ENCODE measurements at places on chromosomes 12 and 14.

DNA sequence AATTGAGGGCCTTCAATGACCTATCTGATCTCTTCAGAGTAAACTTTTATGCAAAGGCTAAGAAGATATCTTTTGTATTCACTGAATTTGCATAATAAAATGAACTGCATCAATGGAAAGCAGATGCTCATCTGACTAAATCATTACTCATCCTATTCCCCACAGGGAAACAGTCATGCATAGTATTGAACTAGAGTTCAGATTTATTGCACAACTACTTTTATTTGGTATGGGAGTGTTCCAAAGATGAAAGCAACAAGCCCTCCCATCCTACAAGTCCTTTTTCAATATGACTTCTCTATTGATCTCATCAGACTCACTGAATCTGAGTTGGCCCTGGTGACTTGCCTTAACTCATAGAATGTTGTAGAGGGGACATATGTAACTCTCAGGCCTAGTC is 159.8 kb downstream of the KITLG start:
- DNase-seq: no peak

DNA sequence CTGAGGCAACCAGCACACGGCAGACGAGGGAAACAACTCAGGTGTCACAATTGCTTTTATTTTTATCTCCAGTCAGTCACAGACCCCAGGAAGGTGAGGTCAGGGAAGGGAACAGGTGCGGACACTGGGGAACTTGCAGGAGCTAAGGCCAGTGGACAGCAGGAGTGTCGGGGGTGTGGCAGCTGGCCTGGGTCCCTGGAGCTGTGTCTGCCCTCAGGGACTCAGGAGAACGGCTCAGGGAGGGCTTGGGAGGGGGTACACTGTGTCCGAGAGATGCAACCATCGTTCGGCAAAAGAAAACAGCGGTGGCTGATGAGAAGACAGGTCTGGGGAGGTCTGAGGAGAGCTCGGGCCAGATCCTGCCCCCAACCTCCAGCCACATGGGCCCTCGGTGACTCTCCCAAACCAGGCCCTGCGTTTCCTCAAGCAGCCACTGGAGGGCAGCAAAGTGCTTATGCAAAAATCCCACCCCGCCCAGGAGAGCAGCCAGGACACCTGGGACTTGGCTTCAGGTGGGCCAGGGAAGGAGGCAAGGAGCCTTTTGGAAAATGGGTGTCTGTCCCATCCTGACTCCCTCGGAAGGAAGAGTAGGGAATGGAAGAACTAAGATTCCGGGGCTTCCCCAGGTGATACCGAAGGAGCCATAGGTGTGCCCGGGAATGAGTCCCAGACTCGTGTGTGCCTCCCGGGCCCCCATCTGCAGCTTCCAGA is 24.1 kb upstream of the BCDIN3D start:
- no peak for DNase-seq

DNA sequence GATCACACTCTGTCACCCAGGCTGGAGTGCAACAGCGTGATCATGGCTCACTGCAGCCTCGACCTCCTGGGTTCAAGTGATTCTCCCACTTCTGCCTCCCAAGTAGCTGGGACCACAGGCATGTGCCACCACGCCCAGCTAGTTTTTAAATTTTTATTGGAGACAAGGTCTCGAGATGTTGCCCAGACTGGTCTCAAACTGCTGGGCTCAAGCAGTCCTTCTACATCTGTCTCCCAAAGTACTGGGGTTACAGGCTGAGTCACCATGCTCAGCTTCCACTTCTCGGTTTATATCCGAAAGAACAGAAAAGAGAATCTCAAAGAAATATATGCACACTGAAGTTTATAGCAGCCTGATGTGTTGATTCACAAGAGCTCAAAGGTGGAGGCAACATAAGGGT is 107.5 kb downstream of the SCARB1 start:
- no peak for DNase-seq

GRCh38 chr12:94309373-94309772 is 150.3 kb downstream of the CEP83 start:
- no peak for DNase-seq

- DNase-seq: no peak
Measured at GRCh38 chr14:67837011-67837624, 17.5 kb downstream of the RAD51B start.

DNA sequence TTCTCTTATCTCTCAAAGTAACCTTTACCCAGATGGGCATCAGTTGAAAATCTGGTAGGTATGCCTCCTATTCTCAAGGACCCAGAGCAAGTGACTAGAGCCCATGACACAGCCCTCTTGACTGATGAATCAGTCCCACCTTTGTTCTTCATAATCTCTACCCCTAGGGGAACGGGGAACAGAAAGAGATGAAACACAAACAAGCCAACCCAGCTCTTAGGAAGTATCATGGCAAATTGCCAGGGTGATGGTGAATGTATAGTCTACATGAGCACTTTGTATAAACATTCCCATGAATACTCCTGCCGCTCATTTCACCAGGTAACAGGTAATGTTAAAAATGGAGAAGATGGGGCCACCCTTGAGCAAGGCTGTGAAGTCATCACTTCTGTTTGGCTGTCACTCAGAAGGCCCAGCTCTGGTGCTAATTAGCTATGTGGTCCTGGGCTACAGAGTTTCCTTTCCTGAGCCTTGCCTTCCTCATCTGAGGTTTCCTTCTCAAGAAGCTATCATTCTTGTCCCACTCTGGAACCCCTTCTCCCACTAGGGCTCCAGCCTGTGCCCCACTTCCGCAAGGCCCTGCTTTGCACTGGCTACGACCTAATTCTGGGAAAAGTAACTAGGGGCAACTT is 161.7 kb downstream of the ANO2 start:
- no peak for DNase-seq
